ENCODE measurements at places on chromosomes 2 and 18.
A peak's percentile ranks its signal among the peaks of the same experiment; 100 is the strongest.

DNA sequence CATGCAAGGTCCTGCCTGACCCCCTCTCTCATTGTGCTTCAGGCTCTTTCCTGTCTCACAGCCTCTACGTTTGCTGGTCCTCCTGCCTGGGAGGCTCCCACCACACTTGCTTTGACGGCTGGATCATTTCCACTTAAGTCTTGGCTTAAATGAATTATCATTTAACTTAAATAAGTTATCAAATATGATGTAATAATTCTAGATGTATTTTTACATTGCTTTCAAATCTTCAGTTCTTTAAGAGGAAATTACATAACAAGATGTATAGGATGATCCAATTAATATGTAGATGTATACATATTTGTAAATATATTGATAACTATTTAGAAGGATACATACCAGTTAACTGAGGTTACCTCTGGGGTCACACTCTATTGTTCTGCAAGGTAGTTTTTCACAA is 102.6 kb upstream of the SP3 start:
- no peak for DNase-seq

- peak; percentile 96 for DNase-seq
These were observed 185.0 kb downstream of the ANAPC1 start for GRCh38 chr2:111698743-111699554.

GRCh38 chr2:143246815-143247744 is 117.9 kb downstream of the ARHGAP15 start:
- no peak for DNase-seq

DNA sequence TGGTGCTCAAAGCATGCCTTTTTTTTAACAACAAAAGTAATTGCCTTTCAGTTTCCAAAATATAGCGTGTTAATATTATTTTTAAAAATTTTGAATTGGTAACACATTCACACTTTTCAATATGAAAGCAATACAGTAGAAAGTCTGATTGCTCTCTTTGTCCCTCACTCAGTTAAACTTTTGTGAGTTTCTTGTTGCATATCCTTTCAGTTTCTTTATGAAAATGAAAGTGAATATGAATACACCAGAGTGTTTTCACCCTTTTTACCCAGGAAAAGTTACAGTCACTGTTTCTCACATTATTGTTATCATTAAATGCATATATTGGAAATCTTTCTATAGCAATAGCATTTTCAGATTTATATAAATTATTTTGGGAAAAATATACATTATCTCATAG is 377.4 kb upstream of the CRIM1 start:
- peak; percentile 10 for DNase-seq

DNA sequence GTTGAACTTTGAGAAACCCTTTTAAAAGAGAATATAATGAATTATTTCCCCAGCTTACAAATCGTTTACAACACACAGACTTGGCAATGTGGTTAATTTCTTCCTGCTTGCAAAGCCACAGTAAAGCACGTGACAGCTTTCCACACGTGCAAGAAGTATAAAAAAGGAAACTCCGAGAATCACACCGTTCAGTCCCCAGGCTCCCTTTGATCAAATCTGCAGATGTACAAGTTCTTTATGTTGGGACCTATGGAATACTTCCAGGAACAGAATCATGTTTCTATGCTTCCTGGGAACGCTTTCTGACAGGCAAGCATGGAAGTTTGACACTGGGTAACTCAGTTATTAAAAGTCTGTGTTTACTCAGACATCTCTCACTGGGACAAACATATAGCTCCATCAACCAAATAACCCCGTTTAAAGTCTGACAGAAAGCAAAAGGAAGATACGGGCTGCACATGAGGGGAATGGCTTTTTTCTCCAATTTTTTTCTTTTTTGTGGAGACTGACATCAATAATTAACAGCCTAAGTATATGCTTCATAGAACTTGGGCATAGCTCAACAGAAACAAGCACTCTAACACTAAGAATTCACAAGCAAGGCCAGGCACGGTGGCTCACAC is 134.8 kb downstream of the EIPR1 start:
- DNase-seq: peak; percentile 55

- no peak for DNase-seq
These were observed 809.2 kb downstream of the CNTNAP5 start for GRCh38 chr2:124834331-124834730.

GRCh38 chr2:203346612-203347011 is 18.4 kb downstream of the ABI2 start:
- DNase-seq: no peak

DNA sequence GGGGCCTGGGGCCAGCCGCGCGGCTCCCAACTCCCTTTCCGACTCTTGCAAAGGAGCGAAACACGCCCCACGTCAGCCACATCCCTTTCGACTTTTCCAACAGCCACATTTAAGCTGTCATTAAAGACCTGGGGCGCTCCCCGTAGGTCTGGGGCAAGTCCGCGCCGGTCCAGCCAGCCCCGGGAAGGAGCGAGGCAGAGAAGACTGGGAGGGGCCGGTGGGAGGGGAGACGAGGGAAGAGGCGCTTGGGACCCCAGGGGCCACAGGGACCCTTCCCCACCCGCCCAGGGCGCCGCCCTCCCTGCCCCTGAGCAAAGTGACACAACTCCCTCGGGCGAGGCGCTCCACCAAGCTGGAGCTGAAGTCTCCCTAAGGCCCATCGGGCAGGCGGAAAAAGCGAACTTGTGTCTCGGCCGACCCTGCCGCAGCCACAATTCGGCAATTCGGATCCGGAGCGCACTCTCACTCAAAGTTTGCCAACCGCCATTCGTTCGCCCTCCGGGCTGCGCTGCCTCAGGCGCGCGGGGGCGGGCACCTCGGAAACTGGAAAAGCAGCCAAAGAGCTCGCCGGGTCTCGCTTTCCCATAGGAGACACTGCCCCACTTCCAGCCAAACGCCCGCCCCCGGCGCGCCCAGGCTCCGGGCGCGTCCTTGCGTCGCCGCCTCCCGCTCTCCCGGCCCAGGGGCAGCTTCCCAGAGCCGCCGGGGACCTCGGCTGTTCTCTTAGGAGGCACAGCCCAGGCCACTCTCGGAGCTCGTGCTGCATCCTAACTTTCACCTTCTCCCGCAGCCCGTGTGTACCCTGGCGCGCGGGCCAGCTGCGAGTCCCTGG is 1.1 kb upstream of the KCTD1 start:
- peak; percentile 8 for DNase-seq

DNA sequence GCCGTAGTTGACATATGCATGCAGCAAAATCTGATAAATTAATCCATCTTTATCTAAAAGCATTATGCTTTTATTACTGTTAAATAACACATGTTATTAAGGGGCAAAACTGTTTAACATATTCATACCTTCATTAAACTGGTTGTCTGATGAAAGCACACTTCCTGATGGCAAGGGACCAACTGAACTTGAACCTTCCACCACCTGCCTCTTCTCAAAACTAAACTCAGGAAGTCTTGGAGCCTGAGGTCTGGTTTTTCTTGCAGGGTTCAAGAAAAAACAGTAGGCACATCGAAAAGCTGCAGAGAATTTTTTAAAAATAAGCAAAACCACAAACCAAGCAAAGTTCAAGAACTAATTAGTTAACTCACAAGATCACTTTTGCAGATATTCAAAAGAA is 64.9 kb downstream of the LNPK start:
- DNase-seq: no peak

GRCh38 chr2:26764906-26765305 is 822 bp downstream of the SLC35F6 start:
- peak; percentile 37 for DNase-seq

DNA sequence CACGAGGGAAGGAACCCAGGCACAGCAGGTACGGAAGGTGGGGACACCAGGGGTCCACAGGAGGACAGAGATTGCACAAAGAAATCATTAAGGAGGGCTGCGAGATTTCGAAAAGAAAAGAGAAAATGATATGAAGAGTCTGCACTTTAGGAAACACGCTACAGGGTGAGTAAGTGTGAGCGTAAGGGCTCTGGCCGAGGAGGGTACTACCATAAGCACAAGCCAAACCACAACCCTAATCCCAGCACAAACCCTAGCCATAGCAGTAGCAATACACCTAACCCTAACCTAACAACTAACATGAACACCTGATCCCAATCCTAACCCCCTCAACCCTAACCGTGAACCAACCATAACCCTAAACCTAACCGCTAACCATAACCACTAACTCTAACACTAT is 104.0 kb downstream of the ZNF516 start:
- DNase-seq: no peak

GRCh38 chr2:212154477-212154878 is 384.1 kb downstream of the ERBB4 start:
- no peak for DNase-seq

DNA sequence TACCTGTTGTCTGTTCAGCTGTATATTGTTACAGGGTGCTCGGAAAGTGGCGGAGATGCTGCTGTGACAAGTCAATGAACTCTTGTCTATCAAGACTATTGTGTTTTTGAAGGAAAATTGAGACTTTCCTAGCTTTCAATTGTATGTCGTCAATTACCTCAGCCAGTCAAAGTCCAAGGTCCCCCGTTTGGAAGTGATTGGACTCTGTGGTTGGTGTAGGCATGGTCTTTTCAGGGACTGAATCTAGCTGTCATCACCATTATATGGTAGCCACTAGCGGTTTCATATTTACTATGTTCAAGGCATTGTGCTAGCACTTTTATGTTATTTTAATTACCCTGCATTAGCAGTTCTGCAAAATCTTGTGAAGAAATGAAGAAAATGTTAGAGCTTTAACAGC is 54.9 kb downstream of the XRCC5 start:
- DNase-seq: no peak

GRCh38 chr2:172101821-172102390 is 794 bp downstream of the DLX2 start:
- no peak for DNase-seq

DNA sequence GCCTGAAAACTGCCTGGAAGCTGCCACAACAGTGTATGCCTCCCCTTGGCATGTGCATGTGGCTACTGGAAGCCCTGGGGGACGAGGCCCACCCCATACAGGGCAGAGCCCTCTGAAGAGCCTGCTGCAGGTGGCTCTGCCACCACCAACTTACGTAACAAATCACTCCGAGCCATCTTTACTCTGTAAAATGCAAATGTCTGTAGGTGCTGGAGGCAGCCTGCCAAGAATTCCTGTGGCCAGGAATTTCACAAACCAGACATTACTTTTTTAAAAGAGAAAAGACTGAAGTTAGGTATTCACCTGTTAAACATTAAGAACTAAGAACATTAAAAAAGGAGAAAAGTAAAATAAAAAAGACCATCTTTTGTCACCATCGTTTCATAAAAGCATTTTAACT is 106.3 kb downstream of the GPR39 start:
- no peak for DNase-seq

- DNase-seq: no peak
These were observed at the start of gene MSTN for GRCh38 chr2:190062601-190063000. MSTN (minus strand) TSS chr2:190062729; CDS start chr2:190062596, 133 bp downstream.

DNA sequence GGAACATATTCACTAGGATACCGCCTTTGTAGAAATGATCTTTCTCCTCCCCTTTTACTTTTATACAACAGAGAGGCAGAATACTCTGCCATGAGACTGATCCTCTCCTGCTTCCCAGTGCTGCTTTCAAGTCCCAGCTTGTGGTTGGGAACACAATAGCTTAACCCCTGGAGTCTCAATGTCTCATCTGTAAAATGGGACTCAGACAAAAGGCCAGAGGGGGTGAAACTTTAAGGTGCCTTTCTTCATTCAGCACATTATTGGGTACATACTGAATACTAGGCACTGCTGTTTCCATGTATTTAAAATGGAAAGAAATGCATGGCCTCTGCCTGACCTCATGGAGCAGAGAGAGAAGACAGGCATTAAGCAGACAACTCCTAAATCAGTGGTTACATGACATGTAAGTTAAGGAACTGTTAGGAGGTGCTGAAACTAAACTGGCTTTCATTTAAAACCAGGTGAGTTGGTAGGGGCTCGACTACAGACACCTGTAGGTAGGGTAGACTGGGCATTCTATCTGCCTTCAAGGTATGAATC is 53.8 kb downstream of the MAP4K4 start:
- no peak for DNase-seq

DNA sequence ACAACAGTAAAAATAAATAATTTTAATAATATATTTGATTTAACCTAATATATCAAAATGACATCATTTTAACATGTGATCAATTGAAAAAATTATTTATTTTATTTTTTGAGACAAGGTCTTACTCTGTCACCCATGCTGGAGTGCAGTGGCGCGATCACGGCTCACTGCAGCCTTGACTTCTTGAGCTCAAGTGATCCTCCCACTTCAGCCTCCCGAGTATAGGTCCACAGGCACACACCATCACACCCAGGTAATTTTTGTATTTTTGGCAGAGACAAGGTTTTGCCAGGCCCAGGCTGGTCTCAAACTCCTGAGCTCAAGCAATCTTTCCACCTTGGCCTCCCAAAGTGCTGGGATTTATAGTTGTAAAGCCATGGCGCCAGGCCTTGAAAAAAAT is 126.7 kb upstream of the COPS8 start:
- no peak for DNase-seq

- no peak for DNase-seq
These were observed 31.7 kb upstream of the ZBTB7C start for GRCh38 chr18:48440924-48441323.

DNA sequence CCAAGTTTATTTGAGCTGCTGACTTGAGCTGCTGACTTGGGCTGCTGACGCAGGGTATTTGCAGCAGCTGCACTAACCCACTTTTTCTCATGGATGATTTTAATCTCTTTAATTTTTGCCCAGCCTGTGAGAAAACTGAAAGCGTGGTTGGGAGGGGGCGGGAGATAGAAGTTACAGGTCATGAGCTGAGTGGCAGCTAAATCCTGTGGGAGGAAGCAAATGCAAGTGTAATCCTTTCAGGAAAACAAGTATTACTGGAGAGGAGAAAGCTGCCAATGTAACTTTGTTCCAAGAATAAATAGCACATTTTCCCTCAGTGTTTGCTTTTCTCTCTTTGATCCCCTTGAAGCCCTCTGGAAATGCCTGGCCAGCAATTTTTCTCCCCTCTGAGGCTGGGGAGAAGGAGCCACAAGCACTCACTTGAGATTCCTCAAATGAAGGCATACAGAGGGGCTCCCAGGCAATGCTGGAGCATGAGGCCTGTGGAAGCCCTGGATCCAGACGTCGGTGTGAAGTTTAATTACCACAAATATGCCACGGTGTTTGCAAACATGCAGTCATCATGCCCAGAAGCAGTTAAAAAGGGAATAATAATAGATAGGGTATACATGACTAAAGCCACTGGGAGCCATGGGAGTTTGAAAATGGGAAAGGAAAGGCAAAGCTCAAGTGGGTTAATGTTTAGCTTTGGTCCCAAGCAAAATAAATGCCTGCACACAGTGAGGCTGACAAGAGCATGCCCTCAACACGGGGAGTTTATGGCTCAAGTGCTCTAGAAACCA is 10.4 kb upstream of the EVA1A start:
- no peak for DNase-seq

DNA sequence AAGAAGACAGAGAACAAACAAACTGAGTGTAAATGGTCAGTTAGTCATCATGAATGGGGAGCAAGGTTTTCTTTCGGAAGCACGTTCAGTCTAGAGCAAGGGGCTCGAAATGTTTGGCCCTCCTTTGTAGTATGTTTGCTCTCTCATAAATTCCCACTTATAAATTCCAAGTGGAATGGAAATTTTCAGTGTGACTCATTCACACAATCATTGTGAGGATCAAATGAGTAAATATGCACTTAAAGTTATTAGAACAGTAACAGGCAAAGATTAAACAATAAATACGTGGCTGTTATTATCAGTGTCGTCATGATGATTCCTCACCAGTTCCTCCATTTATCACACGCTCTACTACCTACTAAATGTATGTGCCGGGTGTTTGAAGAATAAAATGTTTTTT is 10.5 kb downstream of the CNGA3 start:
- DNase-seq: no peak

Measured in suppressor macrophage treated with lipopolysaccharide for 4 hours (primary cell).